ENCODE measurements at places on chromosomes 11 and 22. TPM values are rescaled to one million over a fixed set of nuclear protein-coding genes. Genes with fewer than 3 reads are reported as not detected.

The GPHA2 gene
- total RNA-seq = not detected

The SEC14L2 gene
- 6.5 TPM for total RNA-seq

The A4GALT gene
- total RNA-seq = 0.41 TPM

The GGT5 gene
- total RNA-seq = 0.41 TPM

The SLC17A6 gene
- total RNA-seq = 11.8 TPM

The AQP11 gene
- total RNA-seq = 4.9 TPM

The ZFPL1 gene
- 11.8 TPM for total RNA-seq

The CHADL gene
- total RNA-seq = 1.6 TPM

The POU2F3 gene
- 0.41 TPM for total RNA-seq

The ALX4 gene
- total RNA-seq = 1.2 TPM

The TSGA10IP gene
- total RNA-seq = not detected

The KCNQ1 gene
- under 0.01 TPM for total RNA-seq

The LRP4 gene
- 4.1 TPM for total RNA-seq

The GNB1L gene
- 2.9 TPM for total RNA-seq

The CD248 gene
- 1.2 TPM for total RNA-seq

The CTSC gene
- total RNA-seq = 11.0 TPM

The YPEL4 gene
- total RNA-seq = 5.3 TPM

The ARHGAP8 gene
- total RNA-seq = 1.2 TPM

The DUSP8 gene
- total RNA-seq = 4.1 TPM

The PKP3 gene
- total RNA-seq = not detected

The FGF4 gene
- total RNA-seq = not detected

The UPK3A gene
- total RNA-seq = not detected

The P2RY2 gene
- not detected for total RNA-seq

The RCOR2 gene
- 14.3 TPM for total RNA-seq

The IFTAP gene
- 51.4 TPM for total RNA-seq

The CCDC116 gene
- total RNA-seq = not detected

The HPX gene
- 0.82 TPM for total RNA-seq

The KCNJ4 gene
- total RNA-seq = 12.2 TPM

The ENTHD1 gene
- total RNA-seq = under 0.01 TPM

The CARD10 gene
- total RNA-seq = 4.1 TPM

The GPR83 gene
- 1.2 TPM for total RNA-seq

The DEFB131B gene
- total RNA-seq = not detected

The MCAM gene
- 11.4 TPM for total RNA-seq

The RBMXL2 gene
- total RNA-seq = not detected

The ROBO4 gene
- total RNA-seq = 1.6 TPM

The SEPTIN5 gene
- 132 TPM for total RNA-seq

The KRTAP5-2 gene
- total RNA-seq = not detected

The MRGPRX4 gene
- total RNA-seq = not detected

The INTS4 gene
- total RNA-seq = 46.9 TPM

The SYCE3 gene
- total RNA-seq = not detected

The RAB39A gene
- 52.2 TPM for total RNA-seq

The SLC37A2 gene
- 1.2 TPM for total RNA-seq

The CHRDL2 gene
- not detected for total RNA-seq

The UBQLNL gene
- total RNA-seq = under 0.01 TPM
